ENCODE measurements at places on chromosomes 3 and 15. TPM values are rescaled to one million over a fixed set of nuclear protein-coding genes. Genes with fewer than 3 reads are reported as not detected.

DNA sequence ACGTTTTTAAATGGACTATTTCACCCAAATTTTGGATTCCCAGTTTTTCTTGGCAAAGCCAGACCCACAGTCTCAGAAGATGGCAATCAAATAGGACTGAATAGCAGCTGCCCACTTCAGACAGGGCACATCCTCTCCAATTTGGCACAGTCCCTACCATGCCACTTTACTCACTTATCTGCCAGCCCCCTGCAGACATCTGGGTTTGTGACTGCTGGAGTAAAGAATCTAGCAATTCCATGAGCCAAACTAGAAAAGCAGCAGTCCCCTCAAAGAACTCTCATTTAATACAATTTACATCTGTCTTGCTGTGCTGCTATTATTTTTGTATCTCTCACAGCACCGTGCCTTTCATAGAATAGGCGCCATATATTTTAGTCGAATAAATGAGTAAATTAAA is 16.0 kb upstream of the LRRN1 start:
- DNase-seq = no peak
- H3K36me3 ChIP-seq = no peaks in the 10 kb centered on the region
- H3K27ac ChIP-seq = no peak overlapping the region
- no peaks in the 10 kb centered on the region for H3K4me1 ChIP-seq
- no peaks in the 10 kb centered on the region for H3K27me3 ChIP-seq

Gene OR5H2
- polyA plus RNA-seq = not detected

- H3K27me3 ChIP-seq = peaks cover 3% of the 10 kb centered on the region
- H3K36me3 ChIP-seq = no peaks in the 10 kb centered on the region
- no peaks in the 10 kb centered on the region for H3K4me1 ChIP-seq
- H3K4me3 ChIP-seq = no peak overlapping the region
- DNase-seq = no peak
Measured at GRCh38 chr15:29278436-29279105, 8.9 kb upstream of the NSMCE3 start.

Gene MEGF11
- polyA plus RNA-seq = not detected

- H3K36me3 ChIP-seq = peaks cover 50% of the 10 kb centered on the region
- DNase-seq = no peak
- no peak overlapping the region for H3K27ac ChIP-seq
- no peak overlapping the region for H3K4me3 ChIP-seq
Measured at GRCh38 chr15:52309154-52309548, 13.5 kb upstream of the MYO5C start.
